ENCODE measurements at places on chromosomes 16 and 17.
A peak's percentile ranks its signal among the peaks of the same experiment; 100 is the strongest.

- no peak overlapping the region for H3K27ac ChIP-seq
- H3K36me3 ChIP-seq, result no peaks in the 10 kb centered on the region
- peaks cover 3% of the 10 kb centered on the region for H3K4me1 ChIP-seq
- H3K4me3 ChIP-seq, result no peak overlapping the region
- DNase-seq, result no peak
Observed at GRCh38 chr17:17536702-17537101, 40.5 kb upstream of the RASD1 start.

GRCh38 chr17:44097110-44097958 is 26.1 kb downstream of the HDAC5 start:
- H3K36me3 ChIP-seq, result peaks cover 10% of the 10 kb centered on the region
- no peak for DNase-seq
- peaks cover 5% of the 10 kb centered on the region for H3K4me1 ChIP-seq
- H3K27ac ChIP-seq, result peak overlapping the region; percentile 96

DNA sequence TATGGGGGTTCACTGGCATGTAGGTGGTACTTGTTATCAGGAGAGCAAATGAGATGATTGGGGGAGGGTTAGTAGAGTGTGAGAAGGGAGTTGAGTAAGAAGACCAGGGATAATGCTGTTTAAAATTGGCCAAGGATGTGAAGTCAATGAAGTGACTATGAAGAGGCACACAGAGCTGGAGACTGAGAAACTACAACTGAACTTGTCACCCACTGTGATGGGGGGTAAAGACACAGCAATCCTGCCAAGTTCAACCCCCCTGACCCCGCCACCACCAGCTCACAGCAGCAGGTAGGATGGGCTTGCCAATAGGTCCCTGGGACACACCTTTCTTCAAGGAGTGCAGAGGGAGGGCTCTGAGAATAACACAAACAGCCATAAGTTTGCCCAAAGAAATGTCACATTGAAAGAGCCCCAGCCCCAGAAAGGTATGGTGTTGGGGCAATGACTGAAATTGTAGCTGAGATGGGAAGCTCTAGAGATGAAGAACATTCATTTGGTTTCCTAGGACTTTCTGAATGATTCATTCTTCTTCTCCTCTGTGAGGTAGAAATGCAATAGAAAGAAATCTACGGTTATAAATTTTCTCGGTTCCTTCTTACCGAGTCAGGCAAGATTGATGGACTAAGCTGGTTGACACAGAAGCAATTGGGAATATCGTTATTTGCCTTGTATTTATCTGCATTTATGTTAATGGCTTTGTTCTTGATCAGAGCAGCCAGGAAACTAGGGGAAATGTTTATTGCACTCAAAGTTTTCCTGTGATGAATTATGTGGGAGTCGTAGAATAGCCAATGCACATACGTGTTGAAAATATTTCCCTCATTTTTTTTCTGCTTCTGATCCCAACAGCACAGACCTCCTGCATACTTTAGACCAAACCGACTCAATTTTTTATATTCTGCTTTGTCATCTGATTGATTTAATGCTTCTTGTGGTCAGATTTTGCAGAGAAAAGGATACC is 595.2 kb upstream of the CDH11 start:
- H3K36me3 ChIP-seq, result no peaks in the 10 kb centered on the region
- no peak for DNase-seq
- H3K27me3 ChIP-seq, result no peaks in the 10 kb centered on the region
- no peaks in the 10 kb centered on the region for H3K4me1 ChIP-seq
- no peak overlapping the region for H3K27ac ChIP-seq
- no peak overlapping the region for H3K4me3 ChIP-seq

DNA sequence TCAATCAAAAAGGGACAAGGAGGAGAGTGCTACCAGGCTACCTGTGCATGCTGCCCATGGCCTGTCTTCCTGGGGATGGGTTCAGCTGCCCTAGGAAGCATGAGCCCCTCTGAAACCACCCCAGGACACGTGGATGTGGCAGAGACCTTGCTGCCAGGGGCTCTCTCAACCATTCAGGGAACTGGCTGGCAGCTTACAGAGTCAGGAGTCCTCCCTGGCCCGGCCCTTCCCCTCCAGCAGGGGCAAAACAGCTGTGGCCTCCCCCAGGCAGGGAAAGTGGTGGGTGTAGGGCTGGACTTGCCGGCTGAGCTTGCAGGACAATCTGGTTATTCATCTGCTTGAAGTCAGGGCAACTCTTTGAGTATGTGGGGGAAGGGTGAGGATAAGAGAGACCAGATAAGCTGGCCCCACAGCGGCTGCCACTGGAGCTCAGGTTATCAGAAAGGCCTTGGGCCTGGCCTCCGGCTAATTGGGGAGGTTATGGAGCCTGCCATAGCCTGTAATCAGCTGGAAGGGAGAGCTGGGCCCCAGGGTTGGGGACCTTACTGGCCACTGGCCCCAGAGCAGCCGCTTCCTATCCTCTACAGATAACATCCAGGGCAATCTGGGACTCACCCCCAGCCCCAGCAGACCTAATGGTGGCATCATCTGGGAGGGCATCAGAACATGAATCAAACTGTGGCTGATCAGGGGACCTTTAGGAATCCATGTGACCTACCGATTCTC is 5.6 kb upstream of the TBX2 start:
- no peak overlapping the region for H3K27ac ChIP-seq
- H3K4me1 ChIP-seq, result peaks cover 6% of the 10 kb centered on the region
- no peaks in the 10 kb centered on the region for H3K36me3 ChIP-seq

- H3K4me1 ChIP-seq, result peaks cover 4% of the 10 kb centered on the region
- no peaks in the 10 kb centered on the region for H3K36me3 ChIP-seq
- no peak overlapping the region for H3K27ac ChIP-seq
- H3K27me3 ChIP-seq, result no peaks in the 10 kb centered on the region
- no peak overlapping the region for H3K4me3 ChIP-seq
Observed at GRCh38 chr16:27195941-27196595, 7.3 kb upstream of the KDM8 start.
